Psoas muscle (tissue), 8 donors: ENCODE measurements at places on chromosomes 16 and 17.

- peak; percentile 70 for DNase-seq
These were observed 53.3 kb upstream of the BCAR1 start for GRCh38 chr16:75304521-75305363.

- DNase-seq = no peak
These were observed 4.2 kb upstream of the MRM1 start for GRCh38 chr17:36597226-36597625.

- DNase-seq = no peak
These were observed 32.4 kb upstream of the RPTOR start for GRCh38 chr17:80512233-80512632.

DNA sequence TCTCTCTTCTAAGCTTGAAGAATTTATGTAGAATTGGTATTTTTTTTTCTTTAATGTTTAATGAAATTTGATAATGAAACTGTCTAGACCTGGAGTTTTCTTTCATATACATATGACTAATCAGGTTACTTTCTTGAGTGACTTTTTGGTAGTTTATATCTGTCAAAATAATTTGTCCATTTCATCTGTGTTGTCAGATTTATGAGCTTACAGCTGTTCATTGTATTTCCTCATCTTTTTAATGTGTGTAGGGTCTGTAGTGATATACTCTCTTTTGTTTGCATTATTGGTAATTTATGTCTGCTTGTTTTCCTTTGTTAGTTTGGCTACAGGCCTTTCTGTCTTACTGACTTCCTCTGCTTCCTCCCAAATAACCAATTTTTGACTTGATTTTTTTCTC, 55.7 kb downstream of the TAOK1 start:
- DNase-seq = no peak
